ENCODE measurements at places on chromosomes 3 and 15. TPM values are rescaled to one million over a fixed set of nuclear protein-coding genes. Genes with fewer than 3 reads are reported as not detected.

The FSIP1 gene
- 2.8 TPM for polyA plus RNA-seq

The C3orf62 gene
- 1.5 TPM for polyA plus RNA-seq

The POLQ gene
- polyA plus RNA-seq = 1.0 TPM

The TAMM41 gene
- polyA plus RNA-seq = 14.3 TPM

The PTX3 gene
- 251 TPM for polyA plus RNA-seq

The HMG20A gene
- polyA plus RNA-seq = 15.1 TPM

The CHST13 gene
- polyA plus RNA-seq = 0.11 TPM

The ACKR2 gene
- 0.32 TPM for polyA plus RNA-seq

The IMPG2 gene
- not detected for polyA plus RNA-seq

The IL5RA gene
- polyA plus RNA-seq = not detected

The EIF5A2 gene
- polyA plus RNA-seq = 24.2 TPM

The IL17RC gene
- 20.5 TPM for polyA plus RNA-seq

The CD200R1 gene
- polyA plus RNA-seq = not detected

The PAQR5 gene
- 5.5 TPM for polyA plus RNA-seq

The CLEC3B gene
- 49.5 TPM for polyA plus RNA-seq

The NAALADL2 gene
- polyA plus RNA-seq = 20.5 TPM

The DPPA4 gene
- polyA plus RNA-seq = 0.15 TPM

The NR2E3 gene
- 0.65 TPM for polyA plus RNA-seq

The DLL4 gene
- not detected for polyA plus RNA-seq

The IVD gene
- polyA plus RNA-seq = 49.6 TPM

The DNAH12 gene
- polyA plus RNA-seq = not detected

The ST8SIA2 gene
- not detected for polyA plus RNA-seq
